CD4-positive, alpha-beta T cell treated with Interleukin-12 subunit alpha and Interleukin-12 subunit beta, for 1 hour (primary cell): ENCODE measurements at places on chromosomes 7 and 10.

- DNase-seq = no peak
Observed at GRCh38 chr10:34179280-34179679, 635.8 kb downstream of the PARD3 start.

GRCh38 chr7:73988197-73988596 lies 39.8 kb upstream of the ELN start:
- DNase-seq = no peak

DNA sequence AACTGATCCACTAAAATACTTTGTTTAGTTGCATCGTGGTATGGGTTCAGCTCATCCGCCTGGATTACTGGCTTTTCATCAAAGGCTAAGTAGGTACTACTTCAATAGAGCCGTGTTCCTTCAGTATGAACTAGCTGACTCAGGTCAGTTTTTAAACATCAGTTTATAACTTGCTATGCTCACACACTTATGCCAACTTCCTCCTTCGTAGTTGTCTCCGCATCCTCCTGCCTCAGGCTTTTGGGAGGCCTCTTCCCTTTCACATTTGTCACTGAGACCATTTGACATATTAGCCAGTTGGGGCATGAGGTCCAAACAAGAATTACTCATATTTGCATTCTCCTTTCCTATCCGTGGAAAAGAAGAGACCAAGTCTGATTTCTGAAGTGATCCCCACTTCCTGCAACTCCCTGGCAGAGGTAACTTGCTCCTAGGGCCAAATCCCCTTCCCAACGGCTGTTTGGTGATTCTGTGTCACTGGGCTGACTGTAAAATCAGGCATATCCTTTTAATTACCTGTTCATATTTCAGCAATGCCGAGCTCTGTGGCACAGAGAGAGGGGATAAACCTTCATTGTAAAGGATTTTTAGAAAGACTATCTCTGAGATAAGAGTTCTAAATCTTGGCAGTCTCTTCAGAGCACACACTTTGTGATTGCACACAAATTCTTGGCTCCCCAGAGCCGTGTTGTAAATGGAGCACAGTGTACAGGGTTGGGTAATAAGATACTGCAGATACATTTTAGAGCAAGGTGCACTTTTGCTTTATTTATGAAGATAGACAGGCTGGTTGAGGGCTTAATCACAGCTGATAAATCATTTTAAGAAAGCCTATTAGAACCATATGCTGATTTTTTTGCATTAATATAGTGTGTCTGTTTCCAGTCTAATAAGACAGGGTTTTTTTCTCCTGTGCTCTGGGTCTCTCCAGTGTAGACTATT lies 108.0 kb downstream of the CREB5 start:
- no peak for DNase-seq

- no peak for DNase-seq
Observed at GRCh38 chr7:93327006-93327633, 95.0 kb downstream of the VPS50 start.

GRCh38 chr7:38054199-38054598 lies 123.8 kb upstream of the STARD3NL start:
- no peak for DNase-seq

GRCh38 chr7:12244129-12244528 lies 33.0 kb downstream of the TMEM106B start:
- DNase-seq = no peak
